H9 (cell line): ENCODE measurements at places on chromosomes 5 and 9.

GRCh38 chr9:8401961-8402705 lies 602.6 kb upstream of the DMAC1 start:
- DNase-seq, result no peak

DNA sequence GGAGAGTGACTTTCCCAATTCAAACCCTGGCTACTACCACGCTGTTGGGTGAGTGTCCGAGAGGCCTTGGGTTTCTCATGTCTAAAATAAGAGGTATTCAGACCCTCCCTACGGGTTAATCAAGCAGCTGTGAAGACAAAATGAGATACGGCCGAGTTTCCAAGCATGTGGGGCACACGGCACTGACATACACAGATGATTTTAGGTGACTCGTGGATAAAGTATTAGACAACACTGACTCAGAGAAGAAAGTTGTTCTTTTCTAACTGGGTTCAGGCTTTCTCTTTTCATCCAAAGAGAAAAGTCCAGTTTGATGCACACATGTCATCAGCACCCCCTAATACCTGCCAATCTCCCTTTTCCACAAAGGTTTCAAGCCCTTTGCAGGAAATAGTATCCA lies 15.6 kb downstream of the FOXI1 start:
- DNase-seq, result no peak

DNA sequence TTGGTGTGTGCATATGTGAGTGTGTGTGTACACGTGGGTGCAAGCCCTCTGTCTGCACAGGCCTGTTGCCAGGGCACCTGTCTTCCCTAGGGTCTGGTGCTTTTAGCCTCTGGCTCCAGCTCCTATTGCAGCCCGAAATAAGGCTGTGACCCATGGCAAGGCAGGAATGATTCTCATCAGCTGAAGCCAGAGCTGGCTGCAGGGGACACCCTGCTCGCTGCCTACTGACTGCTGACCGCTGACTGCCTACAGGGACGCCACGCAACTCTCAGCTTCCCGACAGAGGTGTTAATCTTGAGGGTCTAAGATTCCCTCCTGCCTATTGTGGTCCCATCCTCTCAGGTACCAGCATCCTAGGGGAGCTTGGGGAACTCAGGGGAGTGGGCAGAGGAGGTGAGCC lies at the start of gene MYOZ3:
MYOZ3 (plus strand) TSS at position 166 of the 400 bp plus-strand sequence. CDS start 1,691 bp downstream, outside the sequence.
- DNase-seq, result peak; percentile 26

DNA sequence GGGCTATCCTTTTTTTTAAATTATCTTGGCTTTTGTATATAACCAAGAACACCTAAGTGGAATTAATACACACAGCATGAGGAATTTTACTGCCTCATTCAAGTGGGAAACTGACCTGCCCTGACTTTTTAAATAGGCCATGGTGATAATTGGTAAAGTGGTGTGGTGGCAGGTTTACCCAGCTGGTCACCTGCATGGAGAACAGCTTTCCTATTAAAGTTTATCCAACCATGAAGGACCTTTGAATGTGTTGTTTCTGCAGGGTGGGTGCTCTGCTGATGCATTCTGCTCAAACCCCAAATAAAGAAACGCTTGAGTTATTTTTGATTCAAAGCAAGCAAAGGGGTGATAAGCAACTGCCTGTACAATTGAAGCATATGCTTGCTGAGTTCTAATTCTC lies 261.0 kb upstream of the GRIN3A start:
- no peak for DNase-seq

- no peak for DNase-seq
Observed at GRCh38 chr9:135820661-135821060, 86.7 kb downstream of the CAMSAP1 start.

DNA sequence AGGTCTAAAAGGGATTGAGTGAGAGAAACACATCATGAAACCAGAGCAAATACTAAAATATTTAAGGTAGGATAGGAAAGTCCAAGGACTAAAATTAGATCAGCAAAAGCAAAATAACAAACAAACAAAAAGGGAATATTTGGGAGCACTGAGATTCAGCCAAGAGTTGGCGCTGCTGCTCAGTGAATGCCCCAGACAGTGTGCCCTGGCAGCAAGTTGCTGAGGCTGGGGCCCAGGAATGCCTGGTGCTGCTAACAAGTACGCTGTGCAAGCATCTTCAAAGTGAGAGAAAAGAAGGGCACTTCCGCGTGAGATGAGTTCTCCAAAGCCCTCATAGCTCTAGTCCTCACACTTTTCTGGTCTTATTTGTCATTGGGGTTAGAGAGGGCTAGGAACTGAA lies 603.3 kb downstream of the EFNA5 start:
- peak; percentile 49 for DNase-seq

- DNase-seq, result no peak
Observed at GRCh38 chr9:3768712-3769457, 243.1 kb upstream of the RFX3 start.

DNA sequence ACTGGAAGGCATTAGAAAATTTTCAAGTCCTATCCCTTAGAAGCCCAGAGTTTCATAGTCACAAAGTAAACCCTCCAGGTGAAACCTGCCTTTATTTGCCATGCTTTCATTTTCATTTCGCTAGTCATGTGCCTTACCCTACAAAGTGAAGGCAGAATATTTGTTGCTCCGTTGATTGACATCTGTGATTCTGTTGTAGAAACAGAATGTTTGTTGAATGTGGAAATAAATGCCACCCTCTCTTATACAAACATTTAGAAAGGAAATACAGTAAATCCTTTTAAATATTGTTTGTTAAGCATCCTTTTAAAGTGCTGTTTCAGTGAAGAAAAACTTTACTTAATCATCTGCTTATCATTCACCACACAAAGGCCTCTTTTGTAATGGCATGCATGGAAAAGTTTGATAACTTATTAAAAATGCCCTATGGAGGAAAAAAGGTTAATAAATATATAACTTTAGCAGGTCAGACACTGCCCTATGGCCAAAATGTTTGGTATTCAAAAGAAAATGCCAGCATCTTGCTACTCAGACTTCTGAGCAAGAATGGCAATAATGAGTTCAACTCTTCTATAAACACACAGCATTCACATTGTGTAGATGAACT lies 34.3 kb upstream of the CAST start:
- DNase-seq, result no peak

GRCh38 chr9:7045361-7045760 lies 287.6 kb downstream of the KDM4C start:
- no peak for DNase-seq

DNA sequence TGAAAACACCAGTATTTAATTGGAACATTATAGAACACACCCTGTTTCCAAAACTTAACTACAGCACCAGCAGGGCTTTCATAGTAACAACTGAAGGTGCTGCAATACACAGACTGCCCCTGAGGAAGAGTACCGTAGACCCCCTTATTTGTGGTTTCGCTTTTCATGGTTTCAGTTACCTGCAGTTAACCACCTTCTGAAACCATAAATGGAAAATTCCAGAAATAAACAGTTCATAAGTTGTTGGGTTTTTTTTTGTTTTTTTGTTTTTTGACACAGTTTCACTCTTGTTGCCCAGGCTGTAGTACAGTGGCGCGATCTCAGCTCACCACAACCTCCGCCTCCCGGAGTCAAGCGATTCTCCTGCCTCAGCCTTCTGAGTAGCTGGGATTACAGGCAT lies 9.5 kb upstream of the GLDC start:
- DNase-seq, result no peak
